CD4-positive, alpha-beta T cell treated with Interferon alpha-2 for 1 hour (primary cell): ENCODE measurements at places on chromosomes 1 and 21.
A peak's percentile ranks its signal among the peaks of the same experiment; 100 is the strongest.

DNA sequence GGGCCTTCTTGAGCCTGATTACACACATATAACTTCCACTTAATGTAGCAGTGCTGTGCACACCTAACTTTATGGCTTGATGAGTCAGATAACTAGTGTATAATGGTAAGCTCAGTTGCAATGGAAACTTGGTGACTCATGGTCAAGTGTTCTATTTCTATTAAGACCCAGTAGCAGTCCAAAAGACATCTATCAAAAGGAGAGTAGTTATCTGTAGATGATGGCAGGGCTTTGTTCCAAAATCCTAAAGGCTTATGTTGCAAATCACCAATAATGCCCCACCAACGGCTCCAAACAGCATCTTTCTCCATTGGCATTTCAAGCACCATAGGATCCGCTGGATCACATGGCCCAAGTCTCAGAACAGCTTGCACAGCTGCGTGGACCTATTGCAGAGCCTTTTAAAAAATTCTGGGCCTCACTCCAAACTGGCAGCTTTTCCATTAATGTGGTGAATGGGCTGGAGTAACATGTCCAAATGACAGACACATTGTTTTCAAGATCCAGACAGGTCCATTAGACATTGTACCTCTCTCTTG, 566.8 kb upstream of the USP24 start:
- no peak for DNase-seq

- DNase-seq = no peak
These were observed 63.3 kb upstream of the PAXBP1 start for GRCh38 chr21:32834916-32835235.

DNA sequence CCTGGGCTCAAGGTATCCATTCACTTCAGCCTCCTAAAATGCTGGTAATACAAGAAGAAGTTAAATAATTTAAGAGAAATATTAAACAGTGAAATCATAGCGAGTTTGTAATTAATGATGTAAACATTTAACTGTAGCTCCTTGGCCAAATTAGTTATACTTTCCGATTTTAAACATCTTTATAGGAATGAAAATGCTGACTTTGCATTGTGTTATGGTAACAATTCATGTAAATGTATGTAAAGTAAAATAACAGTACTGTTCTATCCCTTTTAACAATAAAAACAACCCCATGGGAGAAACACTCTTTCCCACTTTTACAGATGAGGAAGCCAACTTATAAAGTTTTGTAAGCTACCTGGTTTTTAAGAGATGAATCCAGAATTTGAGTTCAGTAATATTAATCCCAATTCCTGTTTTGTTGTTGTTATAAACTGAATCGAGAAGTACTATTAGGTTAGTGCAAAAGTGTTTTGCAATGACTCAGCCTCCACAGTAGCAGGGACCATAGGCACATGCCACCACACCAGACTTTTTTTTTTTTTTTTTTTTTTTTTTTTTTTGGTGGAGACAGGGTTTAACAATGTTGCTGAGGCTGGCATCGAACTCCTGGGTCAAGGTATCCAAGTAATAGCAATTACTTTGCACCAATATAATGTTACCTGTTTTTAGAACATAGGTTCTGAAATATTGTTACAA, 1360.4 kb downstream of the BRINP3 start:
- no peak for DNase-seq

- DNase-seq = no peak
These were observed 8.5 kb downstream of the PRDM2 start for GRCh38 chr1:13708380-13708982.

DNA sequence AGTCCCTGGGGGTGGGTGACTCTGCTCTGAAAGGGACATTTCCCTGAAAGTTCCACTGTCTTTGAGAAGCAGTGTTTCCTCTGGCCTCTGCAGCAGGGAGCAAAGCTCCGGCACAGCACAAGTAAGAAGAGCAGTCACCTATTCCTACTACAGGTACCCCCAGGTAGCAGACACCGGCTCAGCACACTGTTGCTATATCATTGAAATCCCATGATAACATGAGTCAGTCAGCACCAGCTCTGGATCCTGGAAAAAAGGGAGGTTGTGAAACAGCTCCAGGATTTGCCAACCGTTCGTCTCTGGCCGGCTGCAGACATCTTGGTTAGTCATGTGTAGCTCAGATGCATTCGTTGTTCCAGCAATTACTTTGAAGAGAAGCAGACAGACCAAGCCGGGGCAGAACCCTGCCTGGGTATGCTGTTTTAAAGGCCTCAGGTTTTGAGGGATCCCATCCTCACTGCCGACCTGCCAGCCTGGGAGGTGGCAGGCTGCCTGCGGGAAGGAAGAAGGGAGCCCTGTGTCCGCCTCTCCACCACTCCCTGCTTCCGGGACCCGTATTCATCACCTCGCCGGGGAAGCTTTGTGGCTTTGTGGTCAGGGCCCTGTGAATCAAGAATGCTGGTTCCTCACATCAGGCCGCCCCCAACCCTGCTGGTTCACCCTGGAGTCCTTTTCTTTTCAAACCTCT, 139.2 kb downstream of the CLIC6 start:
- peak; percentile 47 for DNase-seq

- DNase-seq = no peak
These were observed 66.7 kb upstream of the GJB5 start for GRCh38 chr1:34688006-34688741.

DNA sequence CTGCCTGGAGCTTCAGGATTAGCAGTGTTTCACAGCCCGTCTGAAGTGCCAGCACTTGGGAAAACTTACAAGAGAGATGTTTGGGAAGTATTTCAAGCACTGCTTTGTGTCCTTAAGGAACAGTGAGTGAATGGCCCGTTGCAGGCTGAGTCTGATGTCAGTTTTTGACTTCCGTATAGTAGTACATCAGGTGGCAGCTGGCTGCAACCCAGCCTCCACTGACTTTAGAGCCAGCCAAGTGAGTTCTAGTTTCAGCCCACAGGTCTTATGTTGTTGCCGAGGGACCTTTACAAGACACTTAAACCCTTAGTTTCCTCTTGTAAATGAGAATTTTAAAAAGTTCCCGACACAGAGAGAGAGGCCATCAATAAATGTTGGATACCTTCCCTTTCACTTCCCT, 35.0 kb downstream of the UCK2 start:
- no peak for DNase-seq

DNA sequence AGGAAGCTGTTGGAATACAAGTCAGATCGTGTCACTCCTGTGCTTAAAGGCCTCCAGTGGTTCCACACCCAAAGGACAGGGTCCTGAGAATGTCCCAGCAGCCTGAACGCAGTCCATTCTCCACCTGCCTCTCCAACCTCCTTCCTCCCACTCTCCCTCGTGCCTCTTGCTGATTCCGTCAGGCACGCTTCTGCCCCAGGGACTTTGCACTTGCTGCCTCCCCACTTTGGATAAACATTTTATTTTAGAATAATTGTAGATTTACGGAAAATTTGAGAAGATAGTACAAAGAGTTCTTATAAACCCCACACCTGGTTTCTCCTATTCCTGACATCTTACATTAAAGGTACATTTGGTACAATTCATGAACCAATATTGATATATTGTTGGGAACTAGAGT, 28.4 kb upstream of the LDLRAP1 start:
- no peak for DNase-seq

DNA sequence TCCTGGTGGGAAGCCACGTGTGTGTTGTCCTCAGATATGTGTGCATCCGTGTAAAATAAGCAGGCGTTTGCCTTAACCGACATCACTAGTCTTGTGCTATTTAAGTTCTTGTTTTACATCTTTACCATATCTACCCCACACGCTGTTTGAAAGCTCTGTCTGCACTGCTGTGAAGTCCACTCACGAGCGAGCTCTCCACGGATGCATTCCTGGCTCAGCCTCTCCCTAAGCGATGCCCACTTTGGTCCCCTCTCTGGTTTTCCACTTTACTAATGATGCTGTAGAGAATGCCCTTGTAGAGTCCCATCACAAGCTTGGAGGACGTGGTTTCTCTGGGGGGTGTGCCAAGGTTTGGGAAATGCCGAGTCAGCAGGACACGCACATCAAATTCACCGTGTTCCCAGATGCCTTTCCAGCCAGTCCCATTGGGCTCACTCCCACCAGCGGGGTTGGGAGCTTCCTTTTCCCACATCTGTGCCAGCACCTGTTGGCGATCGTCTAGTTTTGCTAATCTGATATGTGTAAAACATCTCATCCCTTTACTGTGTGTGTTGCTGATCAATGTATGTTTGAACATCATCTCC, 43.8 kb downstream of the ACTL8 start:
- no peak for DNase-seq

DNA sequence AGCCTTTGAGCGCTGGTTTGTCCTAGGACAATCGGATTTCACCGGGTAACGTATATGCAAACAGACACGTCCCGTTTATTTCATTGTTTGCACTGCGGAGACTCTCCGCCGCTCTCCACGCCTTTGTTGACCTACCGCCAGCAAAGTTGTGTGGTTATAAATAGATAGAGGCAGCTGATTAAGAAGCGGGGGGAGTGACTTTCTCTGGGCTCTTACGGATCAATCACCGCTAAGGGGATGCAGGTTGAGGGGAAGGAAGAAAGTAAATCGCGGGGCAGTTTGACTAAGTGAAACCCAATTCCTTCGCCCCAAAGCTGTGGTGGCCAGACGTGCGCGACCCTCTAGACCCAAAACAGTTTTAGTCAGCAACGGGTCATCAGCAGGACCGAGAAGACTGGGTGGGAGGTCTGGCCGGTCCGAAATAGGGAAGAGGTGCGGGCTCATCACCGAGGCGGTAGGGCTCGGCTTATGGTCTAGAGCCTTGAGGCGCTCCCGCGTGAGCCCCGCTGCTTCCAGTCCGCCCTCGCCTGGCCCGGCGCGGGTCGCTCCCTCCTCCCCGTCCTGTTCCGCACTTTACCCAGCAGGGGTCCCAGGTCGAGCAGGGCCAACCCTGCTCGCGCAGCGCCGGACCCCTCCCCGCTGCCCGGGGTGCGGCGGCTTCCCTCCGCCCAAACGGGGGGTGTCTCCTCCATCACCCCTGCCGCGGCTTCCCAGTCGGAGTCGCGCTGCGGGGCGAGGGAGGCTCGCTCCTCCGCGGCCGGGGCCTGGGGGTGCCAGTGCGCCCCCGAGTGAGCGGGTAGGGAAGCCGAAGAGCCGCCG, 120.8 kb upstream of the RRP15 start:
- no peak for DNase-seq

GRCh38 chr21:24577301-24577700, 1030.0 kb downstream of the MRPL39 start:
- no peak for DNase-seq

DNA sequence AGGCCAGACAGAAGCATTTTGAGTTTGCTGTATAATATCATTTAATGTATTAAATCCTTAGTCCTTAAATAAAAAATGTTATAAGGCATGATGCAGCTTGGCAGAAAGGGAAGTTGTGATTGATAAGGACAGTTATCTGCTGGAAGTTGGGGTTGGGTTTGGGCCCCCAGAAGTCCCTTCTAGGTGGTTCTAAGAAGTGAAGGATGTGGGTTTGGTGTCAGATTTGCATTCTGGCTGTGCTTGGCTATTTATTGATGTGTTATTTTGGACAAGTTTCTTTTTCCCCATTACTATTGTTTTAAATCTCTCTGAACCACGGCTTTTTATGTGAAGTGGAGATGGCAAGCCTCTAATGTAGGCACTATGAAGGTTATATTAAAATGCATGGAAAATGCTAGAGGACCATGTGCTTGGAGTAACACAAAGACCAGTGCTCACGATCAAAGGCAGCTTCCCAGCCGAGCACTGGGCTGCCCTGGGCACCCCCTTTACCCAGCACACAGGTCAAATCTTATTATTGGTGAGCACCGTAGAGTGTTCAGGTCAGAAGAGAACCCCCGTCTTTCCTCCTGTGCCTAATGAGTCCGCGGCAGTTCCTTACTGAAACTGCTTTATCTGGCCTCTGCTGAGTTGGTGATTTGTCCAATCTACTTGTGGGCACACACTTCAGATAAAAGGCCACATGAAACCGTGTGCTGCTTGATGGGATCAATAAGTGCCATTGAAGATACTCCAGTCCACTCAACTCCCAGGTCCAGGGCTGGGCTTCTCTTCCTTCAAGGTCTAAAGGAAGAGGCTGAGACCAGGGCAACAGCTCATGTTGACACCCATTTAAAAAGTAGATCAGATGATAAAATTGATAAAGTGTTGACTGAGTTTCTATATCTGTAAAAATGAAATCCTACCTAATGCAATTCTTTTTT, 212.0 kb downstream of the PRDM2 start:
- no peak for DNase-seq

- DNase-seq = peak; percentile 84
These were observed 10.0 kb downstream of the SLX9 start for GRCh38 chr21:44949779-44950198.

DNA sequence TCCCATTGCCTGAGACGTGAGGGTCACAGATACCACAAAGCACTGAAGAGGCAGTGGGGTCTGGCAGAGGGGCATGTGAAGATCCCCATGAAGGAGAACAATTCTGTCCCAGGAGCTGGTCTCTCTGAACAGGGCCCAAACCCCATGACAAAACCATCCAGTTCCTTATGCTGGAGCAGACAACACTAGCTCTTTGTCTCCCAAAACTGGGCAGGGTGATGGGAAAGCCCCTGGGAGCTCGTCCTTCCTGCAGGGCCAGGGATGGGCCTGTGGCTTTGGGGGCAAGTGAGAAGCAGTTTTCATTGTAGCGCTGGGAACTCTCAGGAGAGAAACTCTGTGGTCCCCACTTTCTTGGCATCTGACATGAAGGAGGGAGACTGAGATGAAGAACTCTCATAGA, 8.8 kb downstream of the ETV3L start:
- no peak for DNase-seq

DNA sequence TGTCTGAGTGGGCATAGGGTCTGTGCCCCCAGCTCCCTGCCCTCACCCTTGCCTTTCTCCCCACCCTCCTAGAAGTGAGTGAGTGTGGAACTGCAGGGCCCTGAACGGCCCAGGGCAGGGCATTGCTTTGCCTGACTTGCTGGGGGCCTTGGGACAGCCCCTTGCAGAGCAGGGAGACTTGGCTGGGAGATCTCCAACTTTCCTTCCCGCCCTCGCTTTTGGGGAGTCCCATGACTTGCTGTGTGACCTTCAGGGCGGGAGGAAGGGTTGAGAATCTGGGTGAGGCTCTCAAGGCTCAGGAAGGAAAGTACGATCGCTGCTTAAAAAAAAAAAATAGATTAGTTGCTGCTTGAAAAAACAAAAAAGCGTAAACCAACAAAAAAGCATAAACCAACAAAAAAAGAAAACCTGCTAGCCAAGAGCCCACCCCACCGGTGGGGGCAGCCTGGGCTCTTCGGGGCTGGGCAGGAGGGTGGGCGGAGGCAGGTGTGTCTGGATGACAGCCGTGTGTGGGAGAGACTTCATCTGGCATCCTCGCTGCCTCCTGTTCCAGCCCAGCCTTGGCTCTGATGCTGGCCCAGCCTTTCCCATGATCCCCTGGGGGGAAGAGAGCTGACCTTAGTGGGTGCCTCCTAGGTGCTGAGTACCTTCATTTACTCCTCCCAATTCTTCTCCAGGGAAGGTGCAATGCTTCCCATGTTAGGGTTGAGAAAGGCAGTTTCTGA, 6.5 kb downstream of the NBL1 start:
- no peak for DNase-seq

DNA sequence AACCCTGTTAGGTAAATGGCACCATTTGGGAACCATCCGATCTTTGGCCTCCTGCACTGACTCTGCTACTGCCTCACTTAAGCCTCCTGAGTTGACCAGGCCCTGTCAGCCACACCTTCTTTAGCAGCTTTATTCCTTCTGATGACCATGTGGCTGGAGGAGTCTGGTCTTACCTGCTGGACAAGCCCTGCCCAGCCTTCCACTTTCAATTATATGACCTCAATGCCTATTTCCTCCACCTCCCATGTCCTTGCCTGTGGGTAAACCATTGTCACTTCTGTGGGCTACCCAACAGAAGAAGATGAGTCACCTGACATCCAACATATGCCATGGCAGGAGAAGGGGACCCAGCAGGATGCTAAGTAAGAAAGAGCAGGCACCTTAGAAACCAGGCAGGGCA, 393.8 kb downstream of the NTNG1 start:
- no peak for DNase-seq
